ENCODE measurements at places on chromosomes 7 and 10.

DNA sequence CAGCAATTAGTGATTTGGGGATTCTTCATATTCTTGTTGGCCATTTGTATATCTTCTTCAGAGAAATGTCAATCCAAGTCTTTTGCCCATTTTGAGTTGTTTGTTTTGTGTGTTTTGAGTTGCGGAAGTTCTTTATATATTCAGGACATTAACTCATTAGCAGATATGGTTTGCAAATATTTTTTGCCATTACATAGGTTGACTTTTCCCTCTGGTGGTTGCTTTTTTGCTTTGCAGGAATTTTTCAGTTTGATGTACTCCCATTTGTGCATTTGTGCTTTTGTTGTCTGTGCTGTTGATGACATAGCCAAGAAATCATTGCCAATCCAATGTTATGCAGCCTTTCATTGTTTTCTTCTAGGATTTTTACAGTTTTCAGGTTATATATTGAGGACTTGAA lies 63.6 kb upstream of the DNAJC1 start:
- no peak for DNase-seq

GRCh38 chr10:48365668-48366067 lies 59.2 kb downstream of the MAPK8 start:
- no peak for DNase-seq

DNA sequence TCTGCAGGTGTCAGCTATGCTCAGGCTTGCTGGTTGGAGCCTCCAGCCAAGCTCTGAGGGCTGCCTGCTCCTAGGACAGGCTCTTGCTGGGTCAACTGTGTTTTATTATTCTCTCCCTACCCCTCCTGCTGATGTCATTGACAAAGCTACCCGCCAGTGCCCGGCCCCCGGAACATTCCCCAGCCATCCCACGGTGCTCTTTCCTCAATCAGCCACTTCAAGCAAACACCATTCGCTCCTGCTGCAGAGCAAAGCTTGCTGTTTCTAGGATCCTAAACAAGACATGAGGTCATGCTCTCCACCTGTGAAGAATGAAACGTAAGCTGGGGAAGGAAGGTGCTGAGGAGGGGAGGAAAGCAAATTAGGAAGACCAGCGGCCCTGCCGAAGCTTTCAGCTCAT lies 2.1 kb upstream of the C10orf71 start:
- no peak for DNase-seq

DNA sequence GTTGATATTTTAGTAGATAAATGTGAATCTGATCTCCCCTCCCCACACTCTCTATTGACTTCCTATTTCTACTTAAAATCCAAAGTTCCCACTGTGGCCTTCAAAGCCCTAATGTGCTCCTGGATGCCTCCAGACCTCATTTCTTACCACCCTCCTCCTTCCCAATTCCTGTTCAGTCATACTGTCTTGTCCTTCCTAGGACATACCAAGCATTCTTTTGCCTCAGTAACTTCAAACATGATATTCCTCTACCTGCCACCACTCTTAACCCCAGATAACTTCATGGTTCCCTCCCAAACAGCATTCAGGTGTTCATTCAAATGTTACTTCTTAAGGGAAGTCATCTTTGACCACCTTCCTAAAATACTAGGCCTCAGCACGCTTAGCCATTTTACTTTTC lies 34.2 kb upstream of the FAM221A start:
- DNase-seq: no peak

- no peak for DNase-seq
These were observed 39.1 kb downstream of the CPXM2 start for GRCh38 chr10:123852411-123852951.

GRCh38 chr10:66472156-66472555 lies 453.7 kb upstream of the LRRTM3 start:
- DNase-seq: no peak

- no peak for DNase-seq
These were observed 143.8 kb upstream of the RHEB start for GRCh38 chr7:151663382-151664100.

GRCh38 chr10:75352650-75353049 lies 48.9 kb downstream of the ZNF503 start:
- DNase-seq: no peak

DNA sequence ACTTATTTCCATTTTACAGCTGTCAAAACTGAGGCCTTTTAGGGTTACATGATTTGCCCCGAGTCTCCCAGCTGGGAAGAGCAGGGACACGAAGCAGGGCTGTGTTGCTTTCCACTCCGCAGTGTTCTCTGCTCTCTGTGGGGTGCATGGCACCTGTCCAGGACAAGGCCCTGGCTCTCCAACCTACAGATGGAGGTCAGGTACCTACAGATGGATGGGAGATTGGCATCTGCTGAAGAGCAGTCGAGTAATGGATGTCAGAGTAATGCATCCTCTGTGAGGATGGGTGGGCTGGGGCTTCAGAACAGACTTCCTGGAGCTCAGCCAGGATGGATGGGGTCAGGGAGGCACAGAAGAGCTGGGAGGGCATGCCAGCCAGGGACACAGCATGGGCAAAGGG lies 85.0 kb downstream of the EMX2 start:
- no peak for DNase-seq

DNA sequence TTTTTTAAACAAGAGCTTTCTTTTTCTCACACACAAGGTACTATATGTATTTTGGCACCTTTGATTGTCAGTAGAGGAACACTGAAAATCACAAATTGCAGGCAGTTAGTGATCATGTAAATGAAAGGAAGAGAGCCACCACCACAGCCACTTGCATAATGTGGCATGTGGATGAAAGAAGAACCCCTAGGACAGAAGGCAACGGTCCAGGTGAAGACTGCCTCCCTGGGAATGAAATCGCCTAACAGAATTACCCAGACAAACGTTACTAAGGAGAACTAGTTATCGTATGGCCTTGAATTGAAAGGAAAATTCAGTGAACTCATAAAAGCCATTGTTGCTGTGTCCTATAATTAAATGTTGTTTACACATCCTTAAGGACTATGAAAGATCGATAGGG lies 41.2 kb upstream of the PTPRZ1 start:
- DNase-seq: no peak

DNA sequence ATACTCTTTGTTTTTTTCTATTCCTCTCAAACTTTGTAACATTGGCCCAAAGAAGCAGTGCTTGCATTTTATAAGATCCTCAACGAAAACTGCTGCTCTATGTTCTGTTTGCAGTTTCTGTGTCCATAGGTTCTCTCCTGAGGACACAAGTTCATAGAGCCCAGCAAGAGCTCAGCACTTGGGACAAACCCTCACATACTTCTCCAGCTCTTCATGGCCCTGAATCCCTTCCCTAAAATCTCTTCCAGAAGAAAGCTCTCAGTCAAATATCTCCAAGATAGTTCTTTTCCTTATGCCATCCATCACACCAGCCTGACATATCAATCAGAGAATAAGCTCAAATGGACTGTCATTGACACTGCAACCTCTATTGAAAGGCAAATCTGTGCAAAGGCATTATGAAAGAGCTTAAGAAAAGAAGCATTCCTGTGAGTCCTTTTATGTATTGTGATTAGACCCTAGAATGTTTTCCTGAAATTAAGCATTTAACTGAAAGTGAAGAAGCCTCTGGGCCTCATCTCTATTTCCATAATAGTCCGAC lies 405.5 kb downstream of the ANKRD7 start:
- no peak for DNase-seq

DNA sequence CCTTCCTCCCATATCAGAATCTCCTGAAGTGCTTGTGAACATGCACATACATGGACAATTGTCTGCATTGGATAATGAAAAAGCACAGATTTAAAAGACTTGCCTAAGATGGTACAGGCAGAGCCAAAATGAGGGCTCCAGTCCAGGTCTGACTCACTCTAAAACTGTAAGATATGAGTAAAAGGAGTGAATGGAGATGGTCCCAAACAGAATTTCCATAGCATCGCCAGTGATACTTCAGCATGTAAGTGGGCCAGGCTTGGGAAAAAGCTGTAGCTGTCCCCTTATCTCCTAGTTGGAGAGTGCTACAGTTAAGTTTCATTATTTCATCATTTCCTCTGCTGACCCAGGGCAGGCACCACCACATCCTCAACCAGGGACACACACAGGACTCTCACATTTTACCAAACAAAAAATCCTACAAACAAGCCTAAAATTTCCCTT lies 26.4 kb upstream of the IL6 start:
- DNase-seq: no peak

GRCh38 chr10:6561552-6561951 lies 18.5 kb downstream of the PRKCQ start:
- no peak for DNase-seq

DNA sequence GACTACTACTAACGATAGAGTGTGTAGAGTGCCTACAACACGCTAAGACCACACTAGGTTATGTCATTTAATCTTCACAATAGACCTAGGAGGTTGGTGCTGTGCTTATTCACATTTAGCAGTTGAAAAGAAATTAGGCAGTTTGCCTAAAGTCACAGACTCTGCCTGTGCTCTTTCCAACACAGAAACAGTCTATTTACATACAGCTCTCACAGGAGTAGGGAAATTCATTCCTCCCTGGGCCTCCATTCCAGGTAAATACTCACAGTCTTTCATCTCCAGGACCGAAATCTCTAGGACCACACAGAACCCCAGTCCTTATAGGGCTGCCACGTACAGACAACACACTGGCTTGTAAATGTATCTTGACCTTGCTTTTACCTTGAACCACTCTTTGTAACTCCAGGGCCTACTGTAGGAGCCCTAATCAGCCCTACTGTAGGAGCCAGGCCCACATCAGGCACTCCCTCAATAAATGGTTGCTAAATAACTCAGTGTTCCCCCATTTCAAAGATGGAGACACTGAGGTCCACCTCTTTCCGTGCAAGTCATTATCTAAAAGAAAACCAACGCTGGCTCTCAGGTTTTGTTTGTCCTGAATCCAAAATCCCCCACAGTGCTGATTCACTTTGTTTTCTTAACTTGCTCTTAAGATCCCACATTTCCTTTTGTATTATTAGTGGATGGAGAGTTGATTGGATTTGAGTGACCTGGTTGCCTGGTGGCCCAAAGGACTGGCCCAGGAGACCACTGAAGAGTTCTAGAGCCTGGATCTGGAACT lies 146.9 kb downstream of the KCNMA1 start:
- no peak for DNase-seq

- DNase-seq: peak; percentile 2
These were observed 179.7 kb downstream of the PTPN20 start for GRCh38 chr10:47090903-47091302.

- DNase-seq: no peak
These were observed 27.1 kb upstream of the LMBR1 start for GRCh38 chr7:156920076-156920475.

DNA sequence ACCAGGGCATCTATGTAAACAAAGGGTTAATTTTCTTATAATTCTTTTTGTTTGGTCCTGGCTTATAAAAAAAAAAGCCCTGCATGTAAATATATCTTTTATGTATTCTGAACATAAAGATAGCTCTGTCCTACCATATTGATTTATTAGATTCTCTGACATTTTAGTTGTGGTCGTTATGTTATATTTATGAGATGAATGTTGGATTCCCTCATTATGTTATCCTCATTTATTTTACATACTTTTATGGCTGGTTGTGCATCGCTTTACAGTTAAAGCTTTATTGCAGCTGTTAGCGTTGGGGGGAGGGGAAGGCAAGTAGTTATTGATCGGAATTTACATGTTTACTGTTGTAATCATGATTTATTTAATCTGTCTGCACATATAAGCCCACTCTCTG lies 431.5 kb downstream of the LRMDA start:
- DNase-seq: no peak

DNA sequence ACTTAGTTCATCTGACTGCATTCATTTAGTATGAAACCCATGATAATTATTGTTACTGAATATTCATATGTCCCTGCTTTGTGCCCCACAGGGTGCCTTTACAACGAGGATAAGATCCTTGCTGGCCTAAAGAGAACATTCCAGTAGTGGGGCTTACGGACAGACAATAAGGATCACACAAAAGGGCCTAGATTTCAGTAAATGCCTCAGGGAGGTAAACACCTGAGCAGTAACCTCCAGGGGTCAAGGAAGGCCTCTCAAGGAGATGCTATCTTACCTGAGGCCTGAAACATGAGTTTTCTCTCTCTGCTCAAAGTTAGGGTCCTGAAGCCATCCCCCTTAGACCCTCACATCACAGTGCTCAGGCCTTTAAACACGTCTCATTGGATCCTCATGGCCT lies 228.7 kb downstream of the TCF7L2 start:
- no peak for DNase-seq

DNA sequence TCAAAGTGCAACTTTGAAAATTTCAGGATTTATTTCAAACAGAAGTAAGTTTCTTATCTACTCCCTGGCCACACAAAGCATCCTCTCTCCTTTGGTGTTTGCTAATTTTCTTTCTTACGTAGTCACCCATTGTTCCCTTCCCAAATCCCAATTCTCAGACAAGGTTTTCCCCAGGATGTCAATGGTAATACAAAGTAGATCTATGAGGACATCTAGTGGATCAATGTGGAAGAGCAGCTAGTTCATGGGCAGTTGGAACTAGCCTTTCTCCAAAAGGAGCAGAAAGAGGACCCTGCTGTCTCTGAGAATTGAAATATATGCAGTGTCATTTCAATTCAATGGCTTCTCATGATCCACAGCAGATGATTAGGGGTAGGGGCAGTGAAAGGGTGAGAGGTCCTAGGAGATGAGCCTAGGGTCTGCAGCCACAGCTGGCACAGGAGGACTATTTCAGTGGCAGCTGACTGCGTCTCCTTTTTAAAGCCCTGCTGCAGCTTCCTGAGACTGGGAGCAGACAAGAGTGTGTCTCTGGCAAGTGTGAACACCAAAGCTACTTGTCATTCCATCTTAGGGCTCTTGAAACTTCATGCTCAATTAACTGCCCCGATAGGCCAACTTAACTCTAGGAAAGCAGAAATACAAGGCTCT lies 632.6 kb downstream of the KCNMA1 start:
- peak; percentile 29 for DNase-seq

DNA sequence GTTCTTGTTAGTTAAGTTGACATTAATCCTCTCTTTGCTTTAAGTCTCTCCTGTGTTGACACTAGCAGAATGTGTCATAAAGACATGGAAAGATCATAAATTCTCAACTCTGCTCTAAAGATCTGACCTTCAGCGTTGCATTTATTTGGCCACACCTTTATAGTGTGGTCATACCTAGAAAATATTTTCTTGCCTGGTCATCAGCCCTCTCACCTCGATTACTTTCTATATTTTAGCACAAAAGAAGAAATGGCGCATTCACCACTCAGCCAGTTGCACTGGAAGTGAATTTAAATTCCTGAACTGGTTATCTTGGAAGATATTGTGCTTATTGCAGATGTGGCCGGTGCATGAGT lies 96.7 kb upstream of the PDCD4 start:
- no peak for DNase-seq

DNA sequence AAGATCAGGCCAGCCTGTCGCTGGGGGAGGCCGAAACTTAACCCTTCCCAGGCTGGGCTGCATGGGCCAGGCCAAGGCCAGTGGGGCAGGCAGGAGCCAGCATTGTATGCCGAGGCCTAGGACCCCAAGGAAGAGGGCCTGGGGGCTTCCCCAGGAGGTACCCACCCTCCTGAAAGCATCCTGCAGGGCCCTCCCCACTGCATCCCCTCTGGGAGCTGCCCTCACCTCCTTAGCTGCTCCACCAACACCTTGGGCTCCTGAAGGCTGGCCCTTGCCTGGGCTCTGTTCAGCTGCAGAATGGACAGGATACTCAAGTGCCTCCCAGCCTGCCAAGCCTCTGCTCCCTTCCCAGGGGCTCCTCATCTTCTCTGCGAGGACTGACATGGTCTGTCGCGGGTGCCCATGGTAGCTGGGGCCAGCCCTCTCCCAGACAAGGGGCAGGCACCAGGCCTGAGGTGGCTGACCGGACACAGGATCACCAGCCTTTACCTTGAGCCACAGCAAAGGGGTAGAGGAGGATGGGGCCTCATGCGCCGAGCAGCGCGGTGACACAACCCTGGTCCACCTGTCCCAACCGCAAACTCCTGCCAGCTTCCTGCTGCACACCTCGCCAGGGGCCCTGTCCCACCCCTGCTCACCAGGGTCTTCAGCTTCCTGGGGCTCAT lies 94.2 kb downstream of the MICALL2 start:
- no peak for DNase-seq
